Natural killer cell treated with Interleukin-12 subunit alpha and Interleukin-12 subunit beta and Interleukin-15 and Interleukin-18, amount 100 ng/mL, for 72 hours (primary cell): ENCODE measurements at places on chromosomes 2 and 18.

DNA sequence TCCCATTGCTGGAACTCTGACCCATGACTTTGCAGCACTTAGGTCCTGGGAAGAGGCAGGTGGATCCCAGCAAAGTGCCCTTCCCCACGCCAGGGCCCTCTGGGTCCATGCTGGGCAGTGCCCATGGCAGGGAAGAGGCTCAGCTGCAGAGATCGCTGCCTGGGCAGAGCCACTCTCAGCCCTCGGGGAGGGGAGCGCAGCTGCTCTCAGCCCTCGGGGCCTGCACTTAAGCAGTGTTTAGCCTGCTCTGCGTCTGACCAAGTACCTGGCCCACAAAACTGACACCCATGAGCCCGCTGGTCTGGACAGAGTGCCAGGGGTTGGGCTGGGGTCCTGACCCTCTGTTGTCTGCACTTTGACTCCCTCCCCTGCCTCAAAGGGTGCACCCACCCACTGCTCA, 46.3 kb downstream of the AQP12A start:
- H3K27me3 ChIP-seq: peaks cover 7% of the 10 kb centered on the region
- no peaks in the 10 kb centered on the region for H3K36me3 ChIP-seq
- no peaks in the 10 kb centered on the region for H3K4me1 ChIP-seq
- no peak overlapping the region for H3K27ac ChIP-seq
- no peak for DNase-seq

- no peak overlapping the region for H3K4me3 ChIP-seq
- H3K27me3 ChIP-seq: peaks cover 25% of the 10 kb centered on the region
- no peaks in the 10 kb centered on the region for H3K4me1 ChIP-seq
- no peak for DNase-seq
- H3K27ac ChIP-seq: no peak overlapping the region
- no peaks in the 10 kb centered on the region for H3K36me3 ChIP-seq
Measured at GRCh38 chr2:644871-645270, 32.3 kb downstream of the TMEM18 start.

DNA sequence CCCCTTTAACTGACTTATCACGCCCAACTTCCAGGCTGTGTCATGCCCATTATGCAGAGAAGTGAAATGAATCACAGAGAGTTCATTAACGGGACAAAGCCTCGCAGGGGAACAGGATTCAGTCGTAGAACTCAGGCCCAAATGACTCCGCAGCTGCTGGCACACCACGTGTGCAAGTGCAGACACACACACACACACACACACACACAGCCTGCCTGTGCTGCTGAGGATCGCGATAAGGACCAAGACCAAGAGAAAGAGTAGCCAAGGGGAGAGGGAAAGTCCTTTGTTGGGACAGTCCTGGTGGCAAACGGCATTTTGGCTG, 90.0 kb upstream of the TAF1B start:
- H3K27me3 ChIP-seq: no peaks in the 10 kb centered on the region
- DNase-seq: no peak
- peaks cover 50% of the 10 kb centered on the region for H3K4me1 ChIP-seq
- no peaks in the 10 kb centered on the region for H3K36me3 ChIP-seq
- peak overlapping the region; percentile 88 for H3K4me3 ChIP-seq

DNA sequence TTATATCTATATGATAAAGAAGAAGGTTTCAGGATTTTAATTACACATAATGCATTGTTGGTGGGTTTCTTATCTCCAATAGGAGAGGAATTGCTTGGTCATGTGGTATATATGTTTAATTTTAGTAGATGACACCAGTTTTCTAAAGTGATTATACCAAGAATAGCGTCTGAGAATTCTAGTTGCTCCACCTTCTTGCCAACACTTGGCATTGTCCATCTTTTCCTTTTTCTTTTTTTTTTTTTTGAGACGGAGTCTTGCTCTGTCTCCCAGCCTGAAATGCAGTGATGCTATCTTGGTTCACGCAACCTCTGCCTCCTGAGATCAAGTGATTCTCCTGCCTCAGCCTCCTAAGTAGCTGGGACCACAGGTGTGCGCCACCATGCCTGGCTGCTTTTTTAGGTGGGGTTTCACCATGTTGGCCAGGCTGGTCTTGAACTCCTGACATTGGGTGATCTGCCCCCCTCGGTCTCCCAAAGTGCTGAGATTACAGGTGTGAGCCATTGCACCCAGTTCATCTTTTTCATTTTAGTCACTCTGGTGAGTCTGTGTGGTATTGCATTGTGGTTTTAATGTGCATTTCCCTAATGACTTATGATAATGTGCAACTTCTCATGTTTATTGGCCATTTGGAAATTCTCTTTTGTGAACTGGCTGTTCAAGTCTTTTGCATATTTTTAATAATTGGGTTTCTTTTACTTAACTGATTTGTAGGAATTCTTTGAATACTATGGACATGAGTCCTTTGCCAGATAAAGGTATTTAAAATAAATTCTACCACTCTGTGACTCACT, 37.3 kb upstream of the ZNF512 start:
- no peaks in the 10 kb centered on the region for H3K4me1 ChIP-seq
- H3K36me3 ChIP-seq: no peaks in the 10 kb centered on the region
- DNase-seq: no peak
- no peaks in the 10 kb centered on the region for H3K27me3 ChIP-seq
- no peak overlapping the region for H3K27ac ChIP-seq

GRCh38 chr2:218999881-219000568, 6.8 kb upstream of the CRYBA2 start:
- H3K4me1 ChIP-seq: peaks cover 10% of the 10 kb centered on the region
- H3K27ac ChIP-seq: no peak overlapping the region

DNA sequence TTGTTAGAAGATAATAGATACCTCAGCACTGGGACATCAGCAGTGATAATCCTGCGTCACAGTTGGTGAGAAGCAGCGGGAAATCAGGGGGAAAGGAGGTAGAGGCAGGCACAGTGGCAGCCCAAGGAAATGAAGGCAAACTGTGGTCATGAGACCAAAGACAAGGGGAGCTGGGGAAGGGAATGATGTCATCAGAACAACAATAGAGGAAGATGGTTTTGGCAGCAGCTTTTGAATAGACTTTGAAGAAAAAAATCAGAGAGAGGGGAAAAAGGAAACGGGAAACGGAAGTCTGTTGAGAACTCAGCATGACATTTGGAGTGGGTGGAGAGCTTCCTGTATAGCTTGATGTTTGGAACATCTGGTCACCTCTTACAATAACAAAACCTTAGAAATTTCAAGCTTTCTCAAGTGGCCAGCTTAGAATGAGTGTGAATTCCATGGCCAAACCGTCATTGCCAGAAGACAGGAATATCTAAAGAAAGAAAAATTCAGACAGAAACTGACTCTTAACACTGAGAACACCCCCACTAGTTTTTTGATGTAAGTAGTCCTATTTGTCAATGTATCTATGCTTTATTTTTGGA, 18.4 kb upstream of the YES1 start:
- peaks cover 3% of the 10 kb centered on the region for H3K27me3 ChIP-seq
- peak overlapping the region; percentile 80 for H3K4me3 ChIP-seq
- peaks cover 14% of the 10 kb centered on the region for H3K4me1 ChIP-seq

DNA sequence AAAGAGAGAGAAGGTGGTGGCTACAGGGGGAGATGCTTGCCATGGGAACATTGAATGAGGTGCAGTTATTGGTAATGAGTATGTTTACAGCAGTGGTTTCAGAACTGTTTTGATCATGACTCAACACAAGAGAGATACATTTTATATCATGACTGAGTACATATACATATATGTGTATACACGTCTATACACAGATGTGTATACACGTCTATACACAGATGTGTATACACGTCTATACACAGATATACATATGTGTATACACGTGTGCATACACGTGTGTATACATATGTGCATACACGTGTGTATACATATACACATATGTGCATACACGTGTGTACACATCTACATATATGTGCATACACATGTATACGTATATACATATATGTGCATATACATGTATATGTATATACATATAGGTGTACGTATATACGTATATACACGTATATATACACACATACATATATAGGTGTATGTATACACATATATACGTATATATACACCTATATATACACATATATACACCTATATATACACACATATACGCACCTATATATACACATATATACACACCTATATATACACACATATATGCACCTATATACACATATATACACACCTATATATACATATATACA, 518.5 kb downstream of the TSN start:
- H3K27ac ChIP-seq: no peak overlapping the region
- no peak for DNase-seq
- H3K36me3 ChIP-seq: no peaks in the 10 kb centered on the region
- no peak overlapping the region for H3K4me3 ChIP-seq

- H3K4me1 ChIP-seq: peaks cover 4% of the 10 kb centered on the region
- H3K4me3 ChIP-seq: no peak overlapping the region
- H3K27me3 ChIP-seq: peaks cover 6% of the 10 kb centered on the region
- H3K27ac ChIP-seq: no peak overlapping the region
- no peaks in the 10 kb centered on the region for H3K36me3 ChIP-seq
Measured at GRCh38 chr2:26475037-26475436, 2.9 kb downstream of the OTOF start.

GRCh38 chr2:127219171-127220070, 678 bp downstream of the CYP27C1 start:
- peaks cover 14% of the 10 kb centered on the region for H3K36me3 ChIP-seq
- H3K27me3 ChIP-seq: peaks cover 44% of the 10 kb centered on the region
- no peak overlapping the region for H3K4me3 ChIP-seq
- no peak overlapping the region for H3K27ac ChIP-seq
- H3K4me1 ChIP-seq: peaks cover 15% of the 10 kb centered on the region

GRCh38 chr2:223586261-223586660, 15.9 kb downstream of the SCG2 start:
- no peaks in the 10 kb centered on the region for H3K27me3 ChIP-seq
- DNase-seq: no peak
- no peak overlapping the region for H3K27ac ChIP-seq
- H3K4me3 ChIP-seq: no peak overlapping the region

GRCh38 chr2:39128919-39129391, 8.1 kb upstream of the SOS1 start:
- no peaks in the 10 kb centered on the region for H3K36me3 ChIP-seq
- H3K27ac ChIP-seq: peak overlapping the region; percentile 95
- peak overlapping the region; percentile 78 for H3K4me3 ChIP-seq
- no peaks in the 10 kb centered on the region for H3K27me3 ChIP-seq
- peaks cover 37% of the 10 kb centered on the region for H3K4me1 ChIP-seq

DNA sequence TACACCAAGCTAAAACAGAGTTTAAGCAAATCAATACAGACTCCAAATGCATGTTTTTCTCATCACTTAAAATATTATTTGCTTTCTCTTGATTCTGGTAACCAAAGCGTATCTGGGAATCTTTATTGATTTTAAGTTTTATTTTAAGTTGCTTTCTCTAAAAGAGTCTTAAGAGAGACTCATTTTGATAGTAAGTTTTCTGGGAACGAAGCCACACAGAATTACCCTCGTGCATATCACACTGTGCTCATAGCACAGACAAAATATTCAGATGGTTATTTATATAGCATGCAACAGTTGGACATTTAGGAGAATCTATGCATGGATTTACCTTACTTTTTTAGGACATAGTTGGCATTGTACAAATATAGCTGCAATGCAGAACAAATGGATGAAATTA, 597.5 kb upstream of the NRXN1 start:
- H3K36me3 ChIP-seq: no peaks in the 10 kb centered on the region
- no peak overlapping the region for H3K4me3 ChIP-seq

DNA sequence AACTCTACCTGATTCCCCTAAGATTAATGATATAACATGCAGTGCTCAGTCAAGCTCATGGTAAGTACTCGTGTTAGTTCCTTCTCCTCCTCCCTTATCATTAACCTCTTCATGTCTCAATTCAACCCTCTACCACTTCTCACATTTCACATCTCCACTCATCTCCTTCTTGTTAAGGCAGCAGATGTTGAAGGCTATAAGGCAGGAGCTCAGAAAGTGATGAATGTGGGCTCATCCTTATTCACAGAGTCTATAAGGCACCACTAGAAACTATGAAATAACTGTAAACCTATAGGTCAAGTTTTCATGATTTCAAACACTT, 56.0 kb downstream of the CLHC1 start:
- H3K27me3 ChIP-seq: no peaks in the 10 kb centered on the region
- H3K4me1 ChIP-seq: no peaks in the 10 kb centered on the region
- H3K4me3 ChIP-seq: no peak overlapping the region
- no peak overlapping the region for H3K27ac ChIP-seq
- no peak for DNase-seq
- no peaks in the 10 kb centered on the region for H3K36me3 ChIP-seq

DNA sequence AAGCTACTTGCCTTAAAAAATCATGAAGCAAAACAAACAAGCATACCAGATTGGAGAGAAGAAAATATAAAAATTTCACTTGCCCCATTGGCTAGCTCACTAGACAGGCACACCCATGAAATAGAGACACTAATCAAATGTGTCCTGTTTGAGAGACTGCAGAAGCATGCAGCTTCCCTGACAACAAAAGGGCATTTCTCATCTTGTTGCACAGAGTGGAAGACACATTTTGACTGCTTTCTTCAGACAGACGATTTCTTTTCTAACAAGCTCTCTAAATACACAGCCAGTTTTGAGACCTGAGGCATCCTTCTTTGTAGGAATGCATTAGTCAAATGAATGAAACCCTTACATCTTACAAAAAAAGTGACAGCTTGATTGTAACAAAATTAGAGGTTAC, 1558.6 kb upstream of the NXPH2 start:
- H3K27me3 ChIP-seq: no peaks in the 10 kb centered on the region
- H3K4me1 ChIP-seq: no peaks in the 10 kb centered on the region
- H3K27ac ChIP-seq: no peak overlapping the region
- H3K4me3 ChIP-seq: no peak overlapping the region
- H3K36me3 ChIP-seq: no peaks in the 10 kb centered on the region

DNA sequence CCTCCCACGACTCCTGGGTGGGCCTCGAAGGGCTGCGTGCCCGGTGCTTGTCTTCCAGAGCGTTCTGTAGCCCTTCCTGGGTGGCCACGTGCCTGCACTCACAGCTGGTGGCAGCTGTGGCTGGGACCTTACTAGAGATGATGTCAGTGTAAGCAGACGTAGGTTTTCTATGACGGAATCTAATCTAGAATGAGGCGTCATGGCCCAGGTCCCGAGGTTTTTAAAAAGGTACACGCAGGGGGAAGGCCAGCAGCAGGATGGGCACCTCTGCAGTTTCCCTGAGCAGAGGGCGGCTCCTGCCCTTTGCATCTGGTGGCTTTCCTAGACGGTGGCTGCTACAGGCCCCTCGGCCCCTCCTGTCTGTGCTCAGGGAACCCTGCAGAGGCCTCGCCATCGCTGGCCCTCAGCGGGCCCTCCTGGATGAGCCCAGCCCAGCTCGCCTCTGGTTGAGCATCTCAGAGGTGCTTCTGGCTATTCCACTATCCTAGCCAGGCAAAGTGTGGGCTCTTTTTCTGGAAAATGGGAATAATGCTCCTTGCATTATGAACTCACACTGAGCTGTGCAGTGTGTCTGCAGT, 49.6 kb upstream of the PXDN start:
- no peak overlapping the region for H3K27ac ChIP-seq
- no peak for DNase-seq
- no peaks in the 10 kb centered on the region for H3K36me3 ChIP-seq
- no peak overlapping the region for H3K4me3 ChIP-seq
- no peaks in the 10 kb centered on the region for H3K4me1 ChIP-seq
